ENCODE measurements at places on chromosomes 4 and X.

DNA sequence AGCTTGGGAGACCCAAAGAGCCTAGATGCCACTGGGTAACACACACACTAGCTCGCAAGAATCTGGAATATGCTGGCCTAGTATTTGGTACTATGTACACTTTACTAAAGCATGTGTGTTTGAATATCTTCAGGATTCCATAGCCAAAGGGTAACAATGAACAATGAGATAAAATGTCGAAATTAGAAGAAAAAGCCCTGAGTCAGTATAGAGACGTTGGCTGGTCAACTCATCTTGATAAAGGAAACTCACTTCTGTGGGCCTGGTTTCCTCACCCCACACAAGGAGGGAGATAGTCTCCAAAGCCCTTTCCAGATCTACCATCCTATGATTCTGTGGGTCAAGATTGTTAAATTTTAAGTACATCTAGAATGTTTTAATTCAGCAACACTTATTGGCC is 6.9 kb downstream of the ZDHHC9 start:
- DNase-seq = no peak

DNA sequence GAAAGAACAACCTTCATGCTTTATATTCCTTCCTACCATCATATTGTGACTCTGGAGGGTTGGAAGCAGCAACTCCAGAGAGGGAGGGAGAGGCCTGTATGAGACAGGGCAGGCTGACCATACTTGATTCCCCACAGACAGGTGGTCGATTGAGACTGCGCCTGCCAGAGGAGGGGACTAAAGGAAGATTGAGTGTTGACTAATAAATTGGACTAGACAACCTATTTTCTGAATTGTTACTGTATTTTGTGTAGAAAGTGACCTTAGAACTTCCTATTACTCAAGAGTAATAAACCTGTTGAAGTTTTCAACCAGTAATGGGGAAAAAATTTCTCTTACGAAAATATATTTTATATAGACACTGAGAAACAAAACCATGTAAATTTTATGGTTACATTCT is 301.5 kb downstream of the INPP4B start:
- DNase-seq = no peak

DNA sequence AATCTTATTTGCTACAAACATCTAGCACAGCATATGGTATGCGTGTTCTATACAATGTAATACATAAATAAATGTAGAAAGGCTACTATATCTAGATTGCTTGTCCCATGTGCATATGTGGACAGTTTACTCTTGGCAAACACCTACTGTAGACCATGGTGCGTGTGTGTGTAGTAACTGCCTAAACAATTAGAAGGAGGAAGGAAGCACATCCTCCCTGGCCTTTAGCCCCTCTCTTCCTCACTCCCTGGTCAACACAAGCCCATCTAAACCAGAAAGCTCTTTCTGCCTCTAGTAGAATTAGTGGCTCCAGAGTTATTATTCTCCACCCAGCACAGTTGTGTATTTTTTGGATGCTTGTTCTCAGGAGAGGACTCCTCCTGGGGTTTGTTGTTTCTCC is 73.9 kb downstream of the KDR start:
- DNase-seq = no peak

- DNase-seq = peak; percentile 85
Measured at GRCh38 chr4:140238351-140239056, 84.5 kb upstream of the MAML3 start.

GRCh38 chr4:7788694-7789425 is 150.8 kb downstream of the AFAP1 start:
- DNase-seq = peak; percentile 16

DNA sequence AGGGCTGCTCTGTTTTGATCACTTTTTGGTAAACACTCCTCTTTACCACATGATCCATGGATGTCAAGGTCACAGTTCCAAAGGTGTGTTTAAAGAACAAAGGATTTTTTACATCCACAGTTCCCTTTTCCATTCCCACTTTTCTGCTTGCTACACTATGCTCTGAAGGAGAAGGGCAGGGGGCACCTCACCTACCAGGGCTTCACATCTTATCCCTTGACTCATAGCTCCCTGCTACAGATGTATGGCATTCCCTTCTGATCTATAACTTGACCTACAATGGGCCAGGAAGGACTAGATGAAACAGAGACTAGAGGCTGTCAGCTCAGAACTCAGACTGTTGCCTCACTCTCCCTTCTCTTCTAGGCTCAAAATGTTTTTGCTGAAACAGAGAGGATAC is 233.1 kb upstream of the RPS6KA3 start:
- DNase-seq = no peak

DNA sequence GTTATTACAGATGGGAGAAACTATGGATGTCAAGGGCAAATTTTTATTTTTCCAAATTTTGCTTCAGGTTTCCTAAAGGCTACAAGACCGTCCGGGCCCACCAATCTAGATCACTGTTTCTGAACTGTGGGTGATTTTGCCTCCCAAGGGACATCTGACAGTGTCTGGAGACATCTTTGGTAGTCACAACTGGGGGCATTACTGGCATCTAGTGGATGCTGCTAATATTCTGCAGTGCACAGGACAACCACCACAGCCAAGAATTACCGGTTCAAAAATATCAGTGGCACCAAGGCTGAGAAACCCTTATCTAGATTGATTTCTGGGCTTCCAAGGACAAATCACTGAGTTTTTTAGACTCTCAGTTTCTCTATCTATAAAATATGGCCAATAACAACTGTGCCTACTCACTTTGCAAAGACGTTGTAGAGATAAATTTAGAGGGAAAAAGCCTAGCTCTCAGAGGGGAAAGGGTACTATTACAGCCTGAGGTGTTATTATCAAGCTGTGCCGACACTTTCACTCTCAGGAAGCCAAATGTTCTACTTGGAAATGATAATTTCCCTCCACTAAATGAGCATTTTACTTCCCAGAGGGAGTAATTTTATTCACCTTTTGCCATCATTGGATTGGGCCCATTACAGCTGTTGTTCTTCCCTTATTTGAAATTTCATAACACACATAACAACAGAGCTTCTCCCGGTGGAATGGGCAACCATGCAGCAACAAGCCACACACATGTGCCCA is 442.1 kb downstream of the CENPC start:
- DNase-seq = no peak

DNA sequence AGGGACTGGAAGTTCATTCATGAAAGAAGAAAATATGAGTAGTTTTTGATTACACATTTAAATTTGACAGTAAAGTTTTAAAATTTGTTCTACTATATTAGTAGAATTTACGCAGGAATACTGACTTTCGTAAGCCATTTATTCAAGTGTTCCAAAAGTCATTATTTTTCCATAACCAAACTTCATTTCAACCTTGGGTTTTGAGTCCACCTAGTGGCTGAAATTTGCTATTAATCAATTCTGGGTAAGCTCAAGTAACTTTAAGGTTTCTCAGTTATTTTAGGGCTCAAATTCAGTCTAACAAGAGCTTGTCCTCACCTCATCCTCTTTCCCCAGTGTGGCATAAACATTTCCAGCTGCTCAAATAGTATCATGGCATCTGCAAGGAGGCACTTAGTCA is 175.4 kb downstream of the SH3BGRL start:
- no peak for DNase-seq

- no peak for DNase-seq
Measured at GRCh38 chrX:1481636-1482529, 29.2 kb upstream of the ASMTL start.

- DNase-seq = no peak
Measured at GRCh38 chr4:102403116-102403515, 57.8 kb upstream of the SLC39A8 start.

GRCh38 chr4:78845472-78845871 is 69.3 kb downstream of the BMP2K start:
- no peak for DNase-seq

DNA sequence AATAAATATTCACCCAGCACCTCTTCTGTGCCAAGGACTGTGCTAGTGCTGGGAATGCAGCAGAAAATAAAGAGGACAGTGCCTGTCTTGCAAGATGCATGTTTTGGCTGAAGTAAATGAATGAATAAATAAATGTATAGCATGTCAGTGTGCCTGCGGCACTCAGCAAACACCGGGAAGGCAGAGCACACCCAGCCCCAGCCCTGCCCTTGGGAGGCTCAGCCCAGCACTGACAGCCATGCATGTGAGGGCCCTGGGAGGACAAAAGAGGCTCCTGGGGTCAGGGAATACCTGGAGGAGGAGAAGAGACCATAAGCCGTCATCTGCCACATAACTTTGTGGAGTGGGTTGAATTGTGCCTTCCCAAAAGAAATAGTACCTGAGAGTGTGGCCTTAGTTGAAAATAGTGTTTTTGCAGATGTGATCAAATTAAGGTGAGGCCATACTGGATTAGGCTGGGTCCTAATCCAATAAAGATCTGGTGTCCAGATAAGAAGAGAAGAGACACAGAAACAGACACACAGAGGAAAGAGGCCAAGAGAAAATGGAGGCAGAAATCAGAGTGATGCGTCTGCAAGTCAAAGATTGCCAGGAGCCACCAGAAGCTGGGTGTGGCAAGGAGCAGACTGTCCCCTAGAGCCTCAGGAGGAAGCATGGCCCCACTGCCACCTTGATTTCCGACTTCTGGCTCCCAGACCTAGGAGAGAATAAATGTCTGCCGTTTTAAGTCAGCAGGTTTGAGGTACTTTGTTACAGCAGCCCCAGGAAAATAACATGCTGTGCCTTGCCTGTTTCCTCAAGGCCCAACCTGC is 16.3 kb downstream of the C4orf50 start:
- DNase-seq = no peak

GRCh38 chr4:46392421-46392820 is 2.5 kb upstream of the GABRA2 start:
- no peak for DNase-seq

GRCh38 chr4:139658185-139658584 is 7.4 kb upstream of the MGST2 start:
- DNase-seq = no peak

DNA sequence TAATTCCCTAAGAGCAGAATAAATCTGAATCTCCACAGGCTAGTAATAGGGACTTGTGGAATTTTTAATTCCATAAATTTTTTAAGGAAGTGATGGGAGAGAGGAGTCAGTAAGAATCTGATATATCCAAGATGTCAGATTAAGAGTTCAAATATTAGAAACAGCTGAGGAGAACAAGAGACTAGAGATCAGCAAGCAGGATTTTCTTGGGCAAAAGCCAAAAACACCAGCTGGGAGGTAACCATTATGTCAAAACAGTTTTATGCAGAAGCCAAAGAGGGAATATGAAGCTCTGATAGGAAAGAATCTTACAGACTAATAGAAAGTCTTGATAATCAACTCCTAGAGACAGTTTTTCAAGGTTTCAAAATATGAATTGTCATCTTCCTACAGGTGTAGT is 72.2 kb upstream of the RBPJ start:
- DNase-seq = peak; percentile 45

DNA sequence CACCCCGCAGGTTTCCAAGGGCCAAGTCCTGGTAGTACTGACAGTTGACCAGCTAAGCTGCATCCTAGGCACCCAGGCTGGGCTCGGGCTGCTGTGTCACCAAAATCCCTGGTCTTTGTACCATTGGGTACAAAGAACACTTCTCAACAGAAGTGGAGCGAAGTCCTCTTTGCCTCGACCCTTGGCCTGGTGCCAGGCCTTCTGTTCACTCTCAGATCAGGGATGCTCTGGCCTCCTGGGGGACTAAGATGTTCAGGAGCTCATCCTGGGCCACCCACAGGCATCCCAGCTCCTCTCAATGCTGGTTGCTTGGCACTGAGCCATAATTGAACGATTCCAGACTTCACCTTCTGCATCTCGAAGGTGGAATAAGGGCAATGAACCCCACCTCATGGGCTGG is 13.8 kb upstream of the SLC2A9 start:
- no peak for DNase-seq

DNA sequence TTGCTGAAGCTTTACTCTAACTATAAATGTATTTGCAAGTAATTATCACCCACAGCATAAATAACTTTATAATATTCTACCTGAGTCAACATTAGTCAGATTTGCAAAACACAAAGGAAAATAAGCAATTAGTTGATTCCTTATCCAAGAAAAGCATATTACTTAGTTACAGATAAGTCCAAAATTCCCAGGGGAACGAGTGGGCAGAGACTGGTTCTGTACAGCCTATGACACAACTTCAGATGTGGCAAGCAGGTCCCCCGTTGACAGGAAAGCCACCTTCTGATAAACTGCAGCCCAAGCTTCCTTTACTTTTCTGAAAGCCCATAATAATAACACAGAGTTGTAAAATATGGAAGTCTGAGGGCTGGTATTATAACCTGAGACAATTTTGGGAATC is 62.4 kb upstream of the NDP start:
- DNase-seq = no peak

- no peak for DNase-seq
Measured at GRCh38 chr4:127631420-127631819, 1.3 kb upstream of the INTU start.

- peak; percentile 59 for DNase-seq
Measured at GRCh38 chrX:15854080-15854655, 445 bp downstream of the AP1S2 start.

GRCh38 chr4:165751882-165752281 is 121.2 kb upstream of the TLL1 start:
- DNase-seq = no peak

DNA sequence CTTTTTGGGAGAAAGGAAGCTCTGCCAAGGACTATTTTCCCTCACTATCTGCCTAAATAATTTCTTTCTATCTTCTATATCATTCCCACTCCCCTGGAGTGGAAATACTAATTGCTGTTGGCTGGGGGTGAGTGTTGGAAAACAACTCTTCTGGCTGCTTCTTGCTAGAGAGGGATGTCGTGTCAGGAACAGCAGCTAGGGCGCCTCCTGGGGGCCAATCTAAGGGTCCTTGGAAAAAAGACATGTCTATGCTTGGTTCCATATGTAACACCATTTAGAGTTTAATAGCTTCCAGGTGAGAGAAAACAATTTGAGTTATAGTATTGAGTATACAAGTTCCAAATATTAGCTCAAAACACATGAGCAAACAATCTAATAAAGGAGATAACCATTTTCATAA is 111.3 kb downstream of the MAGEE1 start:
- DNase-seq = no peak

GRCh38 chrX:54640736-54641135 is 110.7 kb downstream of the GNL3L start:
- peak; percentile 67 for DNase-seq

DNA sequence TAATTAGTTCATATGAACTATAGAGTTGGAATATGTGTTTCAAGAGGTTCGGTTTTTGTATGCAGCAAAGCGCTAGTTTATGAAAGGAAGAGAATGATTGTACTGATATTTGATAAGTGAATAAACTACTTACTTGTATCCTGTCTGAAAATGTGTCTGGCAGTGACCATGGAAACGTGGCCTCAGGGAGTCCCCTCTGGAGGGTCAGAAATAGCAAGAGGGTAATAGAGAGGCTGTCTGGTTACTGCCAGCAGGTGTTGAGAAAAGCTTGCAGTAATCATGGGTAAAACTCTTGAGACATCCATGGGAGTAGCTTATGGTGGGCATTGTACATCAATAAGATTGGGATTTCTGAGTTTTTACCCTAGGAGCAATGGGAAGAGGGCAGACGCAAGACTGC is 77.1 kb downstream of the DCLK2 start:
- DNase-seq = no peak

GRCh38 chr4:147924604-147925412 is 192.9 kb downstream of the ARHGAP10 start:
- no peak for DNase-seq

Measured in left hindlimb (tissue), 1 donor.